Activated T-cell treated with anti-CD3 and anti-CD28 coated beads for 4 hours (primary cell): ENCODE measurements at places on chromosomes 1 and 21.

DNA sequence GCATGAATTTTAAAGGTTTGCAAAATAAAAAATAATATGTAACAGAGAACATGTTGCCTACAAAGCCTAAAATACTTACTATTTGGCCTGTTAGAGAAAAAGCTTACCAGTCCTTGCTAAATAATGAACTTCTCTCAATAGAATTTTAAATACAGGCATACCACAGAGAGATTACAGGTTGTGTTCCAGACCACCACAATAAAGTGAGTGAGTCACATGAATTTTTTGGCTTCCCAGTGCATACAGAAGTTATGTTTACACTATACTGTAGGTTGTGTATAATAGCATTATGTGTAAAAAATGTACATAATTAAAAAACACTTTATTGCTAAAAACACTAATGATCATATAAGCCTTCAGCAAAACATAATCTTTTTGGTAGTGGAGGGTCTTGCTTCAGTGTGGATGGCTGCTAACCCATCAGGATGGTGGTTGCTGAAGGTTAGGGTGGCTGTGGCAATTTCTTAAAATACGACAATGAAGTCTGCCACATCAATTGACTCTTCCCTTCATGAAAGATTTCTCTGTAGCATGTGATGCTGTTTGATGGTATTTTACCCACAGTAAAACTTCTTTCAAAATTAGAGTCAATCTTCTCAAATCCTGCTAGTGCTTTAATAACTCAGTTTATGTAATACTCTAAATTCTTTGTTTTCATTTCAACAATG lies 48.6 kb downstream of the SCYL3 start:
- no peak for DNase-seq

DNA sequence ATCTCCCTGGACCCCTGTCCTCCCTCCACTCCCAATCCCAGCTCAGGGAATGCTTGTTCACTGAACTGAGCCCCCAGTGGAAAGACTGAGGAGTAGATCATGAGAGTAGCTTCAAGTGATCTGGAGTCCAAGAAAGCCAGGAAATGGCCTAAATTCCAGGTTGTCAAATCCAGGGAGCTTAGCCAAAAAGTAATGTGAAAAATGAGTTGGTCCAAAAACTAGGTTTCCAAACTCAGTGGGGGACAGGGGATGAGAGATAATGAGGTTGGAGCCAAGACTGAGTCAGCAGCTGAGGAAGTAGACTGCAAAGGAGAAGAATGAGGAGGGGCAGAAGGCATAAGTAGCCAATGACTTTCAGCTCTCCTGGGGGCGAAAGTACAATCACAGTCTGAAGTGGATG lies 284.1 kb upstream of the BEND5 start:
- DNase-seq, result no peak

DNA sequence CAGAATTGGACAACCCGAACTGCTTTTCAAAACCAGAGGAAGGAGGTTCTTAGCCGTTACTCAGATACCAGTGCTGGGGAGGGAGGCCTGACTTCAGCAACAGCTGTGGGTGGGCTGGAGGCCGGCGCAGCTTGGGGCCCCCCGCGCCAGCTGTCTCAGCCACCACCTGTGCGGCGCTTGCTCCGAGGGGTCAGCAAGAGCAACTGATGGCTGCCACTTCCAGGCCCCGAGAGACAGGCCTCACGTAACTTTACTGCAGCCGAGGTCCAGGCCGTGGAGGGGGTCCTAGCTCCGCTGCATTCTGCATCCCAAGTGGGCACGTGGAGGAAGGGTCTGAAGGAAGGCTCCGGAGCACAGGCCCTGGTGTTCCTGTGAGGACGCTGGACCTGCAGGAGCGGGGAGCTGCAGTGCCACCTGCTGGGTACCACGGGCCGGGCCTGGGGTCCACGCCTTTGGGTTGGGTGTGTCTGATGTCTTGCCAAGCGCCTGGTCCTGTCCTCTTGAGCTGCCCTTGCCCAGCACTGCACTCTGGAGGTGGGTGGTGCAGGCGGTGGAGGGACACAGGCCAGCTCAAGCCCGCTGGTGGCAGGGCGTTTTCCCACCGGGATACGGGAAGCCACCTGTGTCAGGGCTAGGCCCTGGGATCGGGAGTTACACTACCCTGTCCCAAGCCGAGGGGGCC lies 9.8 kb downstream of the THAP3 start:
- DNase-seq, result peak; percentile 17

DNA sequence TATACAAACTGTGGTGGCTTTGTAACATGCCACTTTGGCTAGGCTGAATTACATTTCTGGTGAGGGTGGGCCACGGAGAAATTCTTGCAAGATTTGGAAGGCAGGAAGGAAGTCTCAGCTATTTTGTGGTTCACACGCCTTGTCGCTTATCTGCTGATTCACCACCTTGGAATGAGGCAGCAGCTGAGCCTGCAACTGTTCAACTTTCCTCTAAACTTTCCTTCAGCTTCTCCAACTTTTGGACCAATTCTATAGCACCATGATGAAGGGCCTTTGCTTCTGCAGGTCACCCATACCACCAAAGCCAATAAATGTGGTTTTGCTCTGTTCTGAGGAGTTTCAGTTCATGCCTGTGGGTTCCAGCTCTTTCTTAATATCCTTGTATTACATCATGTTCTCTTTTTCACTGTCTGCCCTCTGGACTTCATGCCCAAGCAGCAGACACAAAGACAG lies 337.6 kb upstream of the SNX7 start:
- DNase-seq, result no peak

DNA sequence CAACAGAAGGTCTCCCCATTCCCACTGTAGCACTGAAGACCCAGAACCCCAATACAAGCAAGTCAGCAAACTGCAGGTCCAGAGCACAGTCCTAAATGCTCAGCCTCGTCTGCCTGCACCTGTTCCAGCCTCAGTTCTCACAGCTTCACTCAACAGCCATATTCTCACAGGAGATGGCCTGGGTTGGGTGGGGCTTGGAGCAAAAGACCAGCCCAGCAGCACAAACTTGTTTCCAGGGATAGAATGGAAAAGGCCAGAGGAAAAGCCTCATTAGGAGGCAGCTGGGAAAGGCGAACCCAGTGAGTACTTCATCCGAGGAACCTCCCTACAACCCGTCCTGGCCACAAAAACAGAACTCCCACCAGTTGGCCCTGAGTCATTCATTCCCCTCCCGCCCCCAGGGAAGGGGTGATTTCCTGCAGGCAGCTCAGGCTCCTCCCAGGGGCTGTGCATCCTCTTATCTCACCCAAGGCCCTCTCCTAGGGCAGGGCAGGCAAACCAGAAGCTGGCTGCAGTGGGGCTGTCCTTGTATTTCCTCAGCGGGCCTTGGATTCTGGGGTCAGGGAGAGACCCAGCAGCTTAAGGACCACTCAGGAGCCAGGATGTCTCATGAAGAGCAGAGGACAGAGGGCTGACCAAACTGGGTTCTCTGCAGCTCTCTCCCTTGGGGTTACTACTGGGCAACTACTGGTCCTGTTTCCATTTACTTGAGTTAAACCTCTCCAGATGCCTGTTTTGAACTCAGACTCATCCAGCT lies 7.4 kb upstream of the MPL start:
- peak; percentile 51 for DNase-seq

DNA sequence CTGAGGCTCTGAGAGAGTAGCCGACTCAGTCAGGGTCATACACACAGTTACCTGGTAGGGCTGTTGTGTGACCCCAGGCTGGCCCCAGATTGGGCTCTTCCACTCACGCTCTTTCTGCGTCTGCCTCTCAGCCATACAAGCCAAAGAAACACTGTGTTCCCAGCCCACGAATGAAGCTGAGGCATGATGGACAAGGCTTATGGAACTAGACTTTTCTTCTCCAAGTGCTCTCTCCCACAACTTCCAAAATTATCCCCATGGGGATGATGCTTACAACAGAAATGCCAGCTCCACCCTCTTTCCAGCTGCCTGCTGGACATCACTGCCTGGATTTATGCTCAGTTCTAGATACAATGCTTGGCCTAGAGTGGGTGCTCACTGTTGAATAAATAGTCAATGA lies 102.8 kb upstream of the JUN start:
- no peak for DNase-seq

DNA sequence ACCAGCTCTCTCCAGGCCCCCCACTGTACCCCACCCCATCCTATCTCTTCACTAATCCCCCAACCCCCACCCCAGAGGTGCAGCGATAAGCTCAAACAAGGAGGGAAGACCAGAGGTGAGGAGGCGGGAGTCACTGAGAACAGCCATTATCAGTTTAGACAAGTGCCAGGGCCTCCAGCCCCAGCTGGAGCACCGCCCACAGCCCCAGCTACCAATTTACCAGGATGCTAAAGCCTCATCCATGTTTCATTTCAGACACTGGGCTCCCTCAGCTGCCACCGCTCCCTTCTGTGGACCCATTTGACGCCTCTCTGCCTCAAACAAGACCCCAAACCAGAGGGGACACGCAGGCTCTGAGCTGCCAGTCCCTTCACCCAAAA lies 80.6 kb downstream of the DISP3 start:
- DNase-seq, result no peak

DNA sequence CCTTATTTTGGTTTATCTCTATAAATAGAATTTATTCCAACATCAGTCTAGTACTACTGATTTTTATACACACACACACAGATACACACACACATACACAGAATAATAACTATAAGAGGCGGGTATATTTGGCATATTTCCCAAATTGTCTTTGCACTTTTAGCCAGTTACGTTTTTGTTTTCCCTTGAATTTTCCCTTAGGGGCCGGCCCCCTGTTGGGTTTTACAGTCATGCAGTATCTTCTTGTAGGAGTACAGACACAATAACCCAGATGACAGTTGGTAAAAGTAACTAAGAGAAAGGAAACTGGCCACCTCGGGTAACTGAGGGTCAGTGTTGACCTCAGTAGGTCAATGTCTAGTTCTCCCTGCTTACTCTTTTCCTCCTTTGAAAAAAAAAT lies 50.9 kb downstream of the DISP1 start:
- no peak for DNase-seq

- no peak for DNase-seq
Measured at GRCh38 chr21:41615613-41616012, 107.7 kb upstream of the TMPRSS2 start.

- DNase-seq, result no peak
Measured at GRCh38 chr1:65002156-65002507, 35.8 kb upstream of the JAK1 start.

DNA sequence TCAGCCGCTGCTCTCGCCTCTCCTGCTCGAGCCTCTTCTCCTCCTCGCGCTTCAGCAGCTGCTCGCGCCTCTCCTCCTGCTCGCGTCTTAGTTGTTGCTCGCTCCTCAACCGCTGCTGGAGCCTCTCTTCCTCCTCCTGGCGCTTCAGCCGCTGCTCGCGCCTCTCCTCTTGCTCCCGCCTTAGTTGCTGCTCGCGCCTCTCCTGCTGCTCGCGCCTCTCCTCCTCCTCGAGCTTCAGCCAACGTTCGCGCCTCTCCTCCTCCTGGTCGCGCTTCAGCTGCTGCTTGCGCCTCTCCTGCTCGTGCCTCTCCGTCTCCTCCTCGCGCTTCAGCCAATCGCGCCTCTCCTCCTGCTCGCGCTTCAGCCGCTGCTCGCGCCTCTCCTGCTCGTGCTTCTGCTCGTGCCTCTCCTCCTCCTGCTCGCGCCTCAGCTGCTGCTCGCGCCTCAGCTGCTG lies 3.7 kb downstream of the TCHH start:
- no peak for DNase-seq
